CD8-positive, alpha-beta T cell (primary cell): ENCODE measurements at places on chromosomes 7 and 10.

DNA sequence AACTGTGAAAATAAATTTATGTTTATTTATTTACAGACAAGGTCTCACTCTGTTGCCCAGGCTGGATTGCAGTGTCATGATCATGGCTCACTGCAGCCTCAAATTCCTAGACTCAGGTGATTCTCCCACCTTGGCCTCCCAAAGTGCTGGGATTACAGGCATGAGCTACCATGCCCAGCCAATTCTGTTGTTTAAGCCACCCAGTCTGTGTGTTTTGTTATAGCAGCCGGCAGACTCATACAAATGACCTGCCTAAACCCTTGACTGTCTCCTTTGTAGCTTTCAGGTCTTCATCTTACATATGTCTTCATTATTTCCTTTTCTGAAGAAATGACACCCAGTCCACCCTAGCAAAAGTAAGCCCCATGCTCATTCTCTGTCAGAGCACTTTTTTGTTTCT lies 43.8 kb upstream of the KMT2C start:
- DNase-seq, result no peak

- DNase-seq, result no peak
These were observed 150.9 kb upstream of the FOXK1 start for GRCh38 chr7:4531236-4531635.

DNA sequence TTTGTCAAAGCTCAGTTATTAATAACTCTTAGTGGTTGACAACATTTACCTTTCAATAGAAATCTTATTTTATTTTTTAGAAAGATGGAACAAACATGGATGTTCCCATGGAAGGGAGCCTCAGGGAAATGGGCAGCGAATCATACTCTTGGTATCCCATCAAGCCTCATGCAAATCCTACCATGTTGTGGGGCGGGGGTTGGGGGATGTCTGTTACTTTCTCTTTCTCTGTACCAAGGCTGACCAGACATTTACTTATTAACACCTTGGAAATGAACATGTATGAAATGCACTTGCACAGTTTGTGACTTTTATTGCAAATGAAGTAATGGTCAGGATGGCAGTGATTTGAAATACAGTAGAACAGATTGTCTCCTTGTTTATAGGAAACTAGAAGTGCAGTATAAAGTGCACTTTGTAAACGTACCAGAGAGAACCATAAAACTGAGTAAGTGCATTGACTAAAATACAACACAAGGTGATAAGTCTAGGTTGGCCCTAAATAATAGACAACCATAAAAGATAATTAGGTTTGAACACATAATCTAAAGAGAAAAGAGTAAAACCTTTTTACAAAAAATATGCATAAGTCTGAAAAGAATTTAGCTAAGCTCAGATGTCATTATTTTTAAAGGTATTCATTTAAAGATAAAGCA lies 32.4 kb downstream of the SEMA3D start:
- DNase-seq, result no peak

DNA sequence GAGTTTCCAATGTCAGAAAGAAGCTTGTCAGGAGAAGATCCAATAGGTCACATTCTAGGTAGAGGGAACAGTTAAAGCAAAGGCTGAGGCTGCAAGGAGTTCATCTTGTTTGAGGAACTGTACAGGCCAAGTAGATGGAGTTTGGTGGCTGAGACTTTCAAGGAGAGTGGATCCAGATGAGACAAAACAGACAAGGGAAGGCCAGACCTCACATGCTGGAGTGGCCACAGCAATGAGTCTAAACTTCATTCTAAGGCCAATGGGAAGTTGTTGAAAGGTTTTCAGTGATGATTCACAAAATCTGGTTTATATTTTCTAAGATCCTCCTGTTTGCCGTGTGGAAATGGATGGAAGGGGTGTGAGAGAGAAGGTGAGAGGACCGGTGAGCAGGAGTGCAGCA lies 40.0 kb downstream of the EPDR1 start:
- no peak for DNase-seq

GRCh38 chr7:134165252-134165651 lies 38.1 kb downstream of the LRGUK start:
- DNase-seq, result no peak

GRCh38 chr10:10039595-10039994 lies 978.1 kb upstream of the CELF2 start:
- no peak for DNase-seq

DNA sequence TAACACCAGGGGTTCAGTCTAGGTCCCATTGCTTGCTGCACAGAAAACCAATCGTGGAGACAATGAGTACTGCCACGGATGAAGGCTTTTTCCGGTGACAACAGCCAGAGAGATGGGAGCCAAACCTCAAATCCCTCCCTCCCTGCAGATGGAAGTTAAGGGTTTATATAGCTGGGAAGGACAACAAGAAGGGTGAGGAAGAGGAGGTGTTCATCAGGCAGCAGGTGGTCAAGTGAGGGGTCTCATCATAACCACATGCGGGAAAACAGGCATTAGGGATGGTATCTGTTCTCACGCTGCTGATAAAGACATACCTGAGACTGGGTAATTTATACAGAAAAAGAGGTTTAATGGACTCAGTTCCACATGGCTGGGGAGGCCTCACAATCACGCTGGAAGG lies 91.3 kb downstream of the MKX start:
- no peak for DNase-seq

- no peak for DNase-seq
These were observed 371.7 kb downstream of the LRMDA start for GRCh38 chr10:75803121-75803520.

DNA sequence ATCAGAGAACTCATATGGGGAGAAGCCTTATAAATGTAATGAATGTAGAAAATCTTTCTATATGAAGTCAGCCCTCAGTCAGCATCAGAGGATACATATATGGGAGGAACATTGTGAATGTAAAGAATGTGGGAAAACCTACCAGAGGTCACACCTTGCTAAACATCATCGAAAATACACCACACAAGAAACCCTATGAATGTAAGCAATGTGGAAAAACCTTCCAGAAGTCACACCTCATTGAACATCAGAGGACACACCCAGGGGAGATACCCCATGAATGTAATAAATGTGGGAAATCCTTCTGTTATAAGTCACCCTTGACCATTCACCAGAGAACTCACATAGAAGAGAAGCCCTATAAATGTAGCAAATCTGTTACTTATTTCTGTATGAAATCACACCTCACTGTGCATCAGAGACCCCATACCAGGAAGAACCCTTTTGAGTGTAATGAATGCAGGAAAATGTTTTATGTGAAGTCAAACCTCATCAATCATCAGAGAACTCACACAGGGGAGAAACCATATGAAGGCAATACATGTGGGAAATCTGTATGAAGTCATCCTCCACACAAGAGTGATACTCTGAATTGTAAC lies 30.8 kb downstream of the ZNF12 start:
- DNase-seq, result no peak

DNA sequence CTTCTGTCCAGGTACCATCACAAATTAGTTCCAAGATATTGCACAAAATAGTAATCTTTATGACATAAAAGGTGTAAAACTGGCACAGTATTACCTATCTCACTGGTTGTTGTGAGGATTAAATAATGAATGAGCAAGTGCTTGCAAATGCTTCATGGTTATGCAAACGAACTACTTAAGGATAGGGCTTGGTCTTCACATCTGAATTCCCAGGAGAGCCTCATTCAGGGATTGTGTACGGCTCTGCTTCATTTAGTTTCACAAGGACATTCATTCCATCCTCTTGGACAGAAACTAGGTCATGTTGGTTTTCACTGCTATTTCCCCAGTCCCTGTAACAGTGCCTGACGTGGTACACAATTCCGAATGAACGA lies 12.1 kb downstream of the ABCA13 start:
- no peak for DNase-seq

- DNase-seq, result no peak
These were observed 295.7 kb upstream of the ZMIZ1 start for GRCh38 chr10:78772986-78773530.

DNA sequence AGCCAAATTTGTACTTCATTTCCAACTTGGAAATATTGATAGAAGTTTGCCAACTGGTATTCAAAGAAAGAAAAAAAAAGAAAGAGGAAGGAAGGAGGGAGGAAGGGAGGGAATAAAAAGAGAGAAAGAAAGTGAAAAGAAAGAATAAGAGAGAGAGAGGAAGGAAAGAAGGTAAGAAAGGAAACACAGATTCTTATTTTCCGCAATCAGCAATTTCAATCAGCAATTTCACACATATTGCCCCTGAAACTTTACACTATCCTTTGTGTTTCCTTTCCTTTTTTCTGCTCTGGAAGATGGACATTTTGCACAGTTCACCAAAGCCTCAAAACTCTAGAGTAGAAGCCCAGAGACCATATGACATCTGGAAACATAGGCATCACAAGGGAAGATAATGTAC lies 888.1 kb downstream of the REEP3 start:
- DNase-seq, result no peak

DNA sequence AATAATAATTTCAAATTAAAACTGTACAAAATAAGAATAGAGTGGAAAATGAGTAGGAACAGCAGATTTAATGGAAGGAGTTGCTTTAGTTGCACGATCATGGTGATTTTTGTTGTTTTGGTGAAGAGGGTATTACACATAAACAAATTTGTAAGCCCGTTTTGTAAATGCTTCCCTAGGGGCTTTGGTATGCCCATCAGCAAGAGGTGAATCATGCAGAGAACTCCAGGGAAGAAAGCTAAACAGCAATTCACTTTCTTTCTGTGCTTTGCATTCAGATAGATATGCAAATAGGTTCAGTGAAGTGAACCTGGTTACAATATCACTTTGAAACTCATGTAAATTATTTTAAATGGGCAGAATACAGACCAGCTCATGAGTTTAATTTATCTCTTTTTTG lies 422.2 kb upstream of the MTPN start:
- DNase-seq, result no peak

DNA sequence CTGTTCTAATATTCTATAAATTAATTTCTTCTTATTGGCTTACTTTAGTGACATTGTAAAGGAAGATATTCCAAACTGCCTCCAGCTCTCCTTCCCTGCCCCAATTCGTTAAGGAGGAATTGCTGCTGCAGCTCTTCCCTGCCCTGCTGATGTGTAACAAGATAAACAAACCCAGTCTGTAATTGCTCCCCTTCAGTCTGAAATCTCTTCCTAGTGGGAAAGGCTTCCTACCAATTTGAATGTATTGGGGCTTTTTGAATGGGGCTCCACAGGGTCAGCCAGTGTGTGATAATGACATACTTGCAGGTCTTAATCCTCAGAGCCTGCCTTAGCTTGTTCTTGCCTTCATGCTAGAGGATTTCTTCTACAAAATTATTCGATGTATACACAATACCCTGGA lies 849.9 kb upstream of the GHITM start:
- no peak for DNase-seq

GRCh38 chr7:97357459-97357858 lies 240.0 kb downstream of the SDHAF3 start:
- DNase-seq, result no peak

- no peak for DNase-seq
These were observed 34.2 kb upstream of the ADRB1 start for GRCh38 chr10:114009281-114009996.

DNA sequence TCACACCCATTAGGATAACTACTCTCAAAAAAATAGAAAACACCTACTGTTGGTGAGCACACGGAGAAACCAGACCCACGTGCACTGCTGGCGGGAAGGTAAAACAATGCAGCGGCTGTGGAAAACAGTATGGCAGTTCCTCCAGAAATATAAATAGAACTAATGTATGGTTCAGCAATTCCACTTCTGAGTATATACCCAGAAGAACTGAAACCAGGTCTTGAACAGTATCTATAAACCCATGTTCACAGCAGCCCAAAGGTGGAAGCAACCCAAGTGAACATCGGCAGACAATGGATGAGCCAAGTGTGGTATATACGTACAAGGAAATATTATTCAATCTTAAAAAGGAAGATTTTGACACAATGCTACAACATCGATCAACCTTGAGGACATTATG lies 164.7 kb downstream of the ZMYND11 start:
- no peak for DNase-seq

GRCh38 chr7:11410656-11411644 lies 421.0 kb downstream of the THSD7A start:
- DNase-seq, result no peak

DNA sequence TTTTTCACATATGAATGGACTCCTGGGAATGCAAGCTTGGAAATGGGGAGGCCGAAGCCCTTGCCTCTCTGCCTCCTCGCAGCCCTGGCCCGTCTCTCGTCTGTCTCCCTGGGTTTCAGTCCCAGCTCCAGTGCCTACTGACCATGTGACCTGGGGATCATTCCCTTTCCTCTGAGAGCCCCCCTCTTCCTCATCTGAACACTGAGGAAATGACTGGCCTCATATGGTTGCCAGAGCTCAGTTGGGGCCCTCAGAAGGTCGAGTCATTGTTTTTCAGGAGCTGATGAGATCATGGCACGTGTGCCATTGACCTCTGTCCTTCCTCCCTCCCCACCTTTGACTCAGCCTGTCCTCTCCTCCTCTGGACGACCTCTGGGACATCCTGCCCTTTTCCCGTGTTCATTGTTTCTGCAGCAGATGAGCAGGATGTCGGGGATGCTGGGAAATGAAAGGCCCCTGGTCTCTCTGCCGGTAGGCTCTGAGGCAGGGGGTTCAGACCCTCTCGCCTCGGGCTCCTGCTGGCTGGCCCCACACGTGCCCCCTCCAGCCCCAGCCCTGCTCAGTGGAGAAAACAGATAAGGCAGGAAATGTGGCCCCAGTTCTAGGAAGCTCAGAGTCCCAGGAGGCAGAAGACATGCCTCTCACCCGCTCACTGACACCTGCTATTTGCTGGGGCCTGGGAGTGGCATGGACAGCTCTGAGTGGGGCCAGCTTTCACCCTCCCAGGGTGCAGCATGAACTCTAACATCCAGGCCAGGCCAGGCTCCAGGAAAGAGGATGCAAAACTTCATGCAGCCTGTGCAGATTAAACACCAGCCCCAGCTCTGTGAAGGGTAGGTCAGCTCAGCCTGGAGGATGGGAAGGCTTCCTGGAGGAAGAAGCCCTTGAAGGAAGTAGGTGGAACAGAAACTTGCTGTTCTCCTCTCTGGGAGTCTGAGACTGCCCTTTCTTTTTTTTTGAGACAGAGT lies 8.3 kb upstream of the PPP1R35 start:
- DNase-seq, result no peak

- DNase-seq, result no peak
These were observed 4.7 kb upstream of the CREB5 start for GRCh38 chr7:28407651-28408050.

DNA sequence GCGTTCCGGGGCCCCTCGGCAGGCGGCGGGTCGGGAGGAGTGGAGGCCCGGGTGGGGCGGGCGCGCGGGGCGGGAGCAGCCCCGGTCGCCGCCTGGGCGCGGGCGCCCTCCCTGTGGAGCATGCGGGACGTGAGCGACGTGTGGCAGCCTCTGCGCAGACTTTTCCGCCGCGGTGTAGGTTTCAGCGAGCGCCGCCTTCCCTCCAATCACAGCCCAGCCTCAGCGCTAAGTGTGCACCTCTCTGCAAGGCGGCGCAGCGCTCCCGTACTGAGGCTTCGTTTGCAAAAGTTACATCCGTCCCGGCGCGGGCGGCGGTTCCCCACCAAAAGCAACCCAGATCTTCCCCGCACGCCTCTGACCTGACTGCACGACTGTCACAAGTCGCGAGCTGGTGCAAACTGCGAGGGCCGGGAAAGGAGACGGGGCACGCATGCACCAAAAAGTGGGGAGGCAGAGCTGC lies 1.2 kb upstream of the PFKFB3 start:
- peak; percentile 64 for DNase-seq

- no peak for DNase-seq
These were observed 17.4 kb upstream of the LBX1 start for GRCh38 chr10:101246639-101247038.

- no peak for DNase-seq
These were observed 9.9 kb downstream of the ST7 start for GRCh38 chr7:116963234-116963633.
